ENCODE measurements at places on chromosomes 13 and 19. TPM values are rescaled to one million over a fixed set of nuclear protein-coding genes. Genes with fewer than 3 reads are reported as not detected.

Gene SYT3
- not detected for total RNA-seq

Gene ZFP36
- 31.2 TPM for total RNA-seq

Gene SIGLEC12
- 0.54 TPM for total RNA-seq

Gene RXFP2
- total RNA-seq, result not detected

Gene PSPN
- total RNA-seq, result 1.6 TPM

Gene GAPDHS
- not detected for total RNA-seq

Gene ZBTB32
- 126 TPM for total RNA-seq

Gene URAD
- total RNA-seq, result not detected

Gene TNNT1
- total RNA-seq, result not detected

Gene FBXO27
- 0.12 TPM for total RNA-seq

Gene PTGER1
- total RNA-seq, result 0.44 TPM
